ENCODE measurements at places on chromosomes 12 and 14.

DNA sequence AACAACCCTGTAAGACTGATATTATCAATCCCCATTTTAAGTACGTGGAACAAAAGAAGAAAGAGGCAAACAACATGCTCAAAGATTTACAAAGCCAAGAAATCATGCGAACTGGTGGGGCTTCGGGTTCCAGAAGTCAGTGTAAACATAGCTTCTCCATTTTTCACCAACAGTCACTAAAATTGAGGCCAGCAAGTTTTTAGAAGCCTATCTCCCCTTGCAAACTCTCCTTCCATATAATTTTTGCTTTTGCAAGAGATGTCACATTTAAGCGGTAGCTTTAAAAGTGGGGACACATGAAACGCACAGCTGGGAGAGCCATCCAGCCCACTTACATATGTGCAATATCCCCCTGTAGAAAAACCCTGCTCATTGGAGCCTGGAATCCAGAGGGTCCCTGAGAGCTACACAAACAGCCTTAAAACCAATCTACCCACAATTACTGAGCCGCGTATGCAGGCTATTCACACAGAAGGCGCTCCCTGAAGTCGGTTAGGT, 797 bp downstream of the SLC11A2 start:
- no peak for DNase-seq

GRCh38 chr12:2812290-2813213, at the start of gene ITFG2:
Gene ITFG2 (plus strand): TSS chr12:2812668. CDS start chr12:2812761, 93 bp downstream.
- peak; percentile 90 for DNase-seq

- DNase-seq = no peak
Observed at GRCh38 chr12:51635346-51635745, 44.3 kb downstream of the SCN8A start.

DNA sequence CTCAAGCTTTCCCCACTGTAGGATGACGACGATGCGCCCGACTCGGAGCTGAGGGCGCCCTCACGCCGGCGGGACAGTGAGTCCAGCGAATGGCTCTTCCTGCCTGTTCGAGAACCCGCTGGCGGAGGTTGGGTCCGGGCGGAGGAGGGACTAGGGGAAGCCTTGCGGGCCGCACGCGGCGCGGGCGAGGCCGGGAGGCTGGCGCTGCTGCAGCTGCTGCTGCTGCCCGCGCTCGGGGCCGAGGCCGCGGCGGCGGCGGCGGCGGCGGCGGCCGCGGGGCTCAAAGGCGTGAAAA, 1.9 kb downstream of the CCDC177 start:
- no peak for DNase-seq

GRCh38 chr14:71240866-71241520, 333.7 kb downstream of the PCNX1 start:
- no peak for DNase-seq

DNA sequence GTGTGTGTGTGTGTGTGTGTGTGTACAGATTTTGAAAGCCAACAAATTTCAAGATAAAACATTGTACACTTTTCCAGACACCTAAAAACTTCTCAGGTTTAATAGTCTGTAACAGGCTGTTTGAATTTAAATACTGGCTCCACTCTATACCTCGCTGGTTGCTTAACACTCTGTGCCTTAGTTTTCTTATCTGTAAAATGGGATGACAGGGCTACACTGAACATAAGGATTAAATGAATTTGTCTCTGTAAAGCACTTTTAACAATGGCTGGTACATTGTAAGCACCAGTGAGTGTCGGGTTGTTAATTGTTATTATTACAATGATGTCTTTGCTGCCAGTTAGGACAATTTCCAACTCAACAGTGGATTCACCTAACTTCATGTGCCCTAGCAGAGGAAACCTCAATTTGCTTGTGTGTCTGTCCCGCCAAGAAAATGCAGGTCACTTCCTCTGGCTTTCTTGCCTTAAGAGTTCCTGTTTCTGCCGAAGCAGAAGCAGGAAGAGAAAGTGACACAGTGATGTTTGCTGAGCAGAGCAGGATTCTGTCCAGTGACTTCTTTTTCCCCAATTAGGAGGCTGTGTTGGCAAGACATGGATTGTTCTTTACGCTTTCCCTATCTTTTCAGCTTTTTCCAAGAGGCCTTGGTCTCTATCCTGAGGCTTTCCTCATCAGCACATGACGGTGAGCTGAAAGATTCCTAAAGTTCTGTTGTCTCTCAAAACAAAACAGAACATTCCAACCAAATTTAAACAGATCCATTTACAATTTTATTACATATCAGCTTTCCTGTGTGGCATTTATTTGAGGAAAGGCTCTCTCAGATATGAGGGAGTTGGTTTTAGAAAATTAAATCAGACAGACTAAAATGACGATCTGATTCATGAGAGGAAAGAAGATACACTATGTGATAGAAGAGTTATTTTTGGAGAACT, 154.1 kb upstream of the ATP2B1 start:
- no peak for DNase-seq

DNA sequence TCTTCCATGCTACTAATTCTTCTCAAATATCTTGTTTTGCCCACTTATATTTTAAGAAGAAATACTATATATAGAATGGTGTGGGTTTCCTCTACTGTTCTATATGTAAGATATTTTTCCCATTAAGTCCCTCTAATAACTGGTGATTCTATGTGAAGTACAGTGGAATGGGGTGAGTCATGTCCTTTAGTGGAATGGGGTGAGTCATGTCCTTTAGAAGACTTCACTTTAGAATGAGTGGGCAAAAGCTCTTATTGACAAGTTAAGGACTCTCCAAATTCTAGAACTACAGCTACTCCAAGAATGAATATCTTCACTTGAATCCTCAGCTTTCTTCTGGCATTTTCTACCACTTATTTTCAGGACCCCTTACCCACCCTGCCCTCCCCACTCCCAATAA, 349.9 kb downstream of the ETNK1 start:
- DNase-seq = no peak

GRCh38 chr14:50060871-50061663, 55.3 kb downstream of the VCPKMT start:
- no peak for DNase-seq

- no peak for DNase-seq
Observed at GRCh38 chr14:53857625-53858344, 98.8 kb downstream of the BMP4 start.

DNA sequence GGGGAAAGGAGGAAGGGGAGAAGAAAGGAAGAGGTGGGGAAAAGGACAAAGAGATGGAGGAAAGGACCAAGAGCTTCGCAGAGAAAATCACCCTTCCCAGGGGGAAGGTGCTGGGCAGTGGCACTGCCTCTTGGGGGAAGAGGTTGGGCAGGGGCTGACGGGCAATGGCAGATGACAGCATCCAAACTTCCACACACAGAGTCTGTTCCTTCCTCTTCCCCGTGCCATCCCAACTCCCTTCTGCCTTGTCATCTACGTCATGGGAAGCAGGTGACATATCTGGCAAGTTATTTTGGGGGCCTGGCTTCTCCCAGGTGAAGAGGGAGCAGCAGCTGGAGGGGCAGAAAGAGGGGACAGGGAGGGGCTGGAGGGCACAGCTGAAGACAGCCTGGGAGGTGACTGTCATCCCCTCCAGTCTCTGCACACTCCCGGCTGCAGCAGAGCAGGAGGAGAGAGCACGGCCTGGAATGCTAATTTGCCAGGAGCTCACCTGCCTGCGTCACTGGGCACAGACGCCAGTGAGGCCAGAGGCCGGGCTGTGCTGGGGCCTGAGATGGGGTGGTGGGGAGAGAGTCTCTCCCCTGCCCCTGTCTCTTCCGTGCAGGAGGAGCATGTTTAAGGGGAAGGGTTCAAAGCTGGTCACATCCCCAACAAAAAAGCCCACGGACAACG, 43.9 kb upstream of the IQSEC3 start:
- no peak for DNase-seq

DNA sequence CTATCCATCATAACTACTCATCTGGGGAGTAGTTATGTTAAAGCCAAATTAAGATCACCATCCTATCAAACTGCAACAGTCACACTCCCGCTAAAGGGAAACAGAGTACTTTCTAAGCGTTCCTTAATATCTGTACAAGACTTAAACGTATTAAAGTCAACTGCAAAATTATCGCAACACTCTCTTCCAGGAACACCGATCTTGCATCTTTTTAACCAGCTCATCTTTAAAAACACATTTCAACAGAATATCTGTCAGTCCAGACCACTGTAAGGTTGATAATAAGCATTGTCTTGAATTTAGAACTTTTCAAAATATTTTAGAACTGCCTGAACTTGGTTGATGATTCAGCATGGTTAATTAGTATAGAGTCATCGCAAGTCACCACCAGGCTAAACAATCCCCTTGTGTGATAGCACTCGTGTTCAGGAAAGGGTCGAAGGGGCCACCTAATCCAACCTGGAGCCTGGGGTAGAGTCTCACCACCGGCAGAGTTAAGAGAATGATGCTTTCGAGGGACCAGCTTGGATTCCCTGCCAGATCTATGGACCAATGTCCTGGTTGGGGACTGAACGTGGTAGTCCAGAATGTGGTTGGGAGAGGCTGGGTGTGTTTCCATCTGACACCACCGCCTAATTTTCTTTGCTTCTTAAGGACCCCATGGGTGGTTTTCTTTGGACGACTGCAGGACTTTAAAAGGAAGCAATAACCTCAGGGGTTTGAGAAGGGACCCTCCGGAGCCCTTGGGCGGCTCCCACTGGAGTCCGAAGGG, 890 bp downstream of the SPTLC2 start:
- DNase-seq = no peak

DNA sequence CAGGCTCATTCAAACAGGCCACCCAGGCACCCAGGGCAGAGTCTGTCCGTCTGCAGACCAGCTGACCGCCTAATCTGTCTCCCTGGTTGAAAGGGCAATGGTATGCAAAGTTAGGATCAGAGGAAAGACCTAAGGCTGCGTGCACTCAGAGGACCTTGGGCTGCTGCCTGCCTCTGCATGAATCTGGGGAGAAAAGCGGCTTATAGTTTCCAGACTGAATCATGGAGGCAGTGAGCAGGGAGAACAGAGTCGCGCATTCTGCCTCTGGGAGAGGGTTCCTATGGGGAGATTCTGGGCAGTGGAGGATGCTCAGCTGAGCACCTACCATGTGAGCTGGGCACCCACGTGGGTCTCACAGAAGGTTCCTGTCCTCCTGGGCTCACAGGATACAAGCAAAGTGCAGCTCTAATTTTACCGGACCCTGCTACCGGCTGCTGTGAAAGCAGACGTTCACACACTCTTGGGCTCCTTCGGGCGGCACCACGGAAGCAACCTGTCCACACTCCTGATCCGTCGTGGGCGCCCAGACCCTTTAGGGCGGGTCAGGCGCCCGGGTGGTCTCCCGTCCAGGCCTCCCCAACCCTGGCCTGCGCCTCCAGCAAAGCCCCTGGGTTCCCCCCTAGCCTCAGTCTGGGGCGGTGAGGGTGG, 772 bp downstream of the SCARB1 start:
- no peak for DNase-seq

- DNase-seq = no peak
Observed at GRCh38 chr12:114193474-114193873, 212.5 kb downstream of the TBX5 start.

DNA sequence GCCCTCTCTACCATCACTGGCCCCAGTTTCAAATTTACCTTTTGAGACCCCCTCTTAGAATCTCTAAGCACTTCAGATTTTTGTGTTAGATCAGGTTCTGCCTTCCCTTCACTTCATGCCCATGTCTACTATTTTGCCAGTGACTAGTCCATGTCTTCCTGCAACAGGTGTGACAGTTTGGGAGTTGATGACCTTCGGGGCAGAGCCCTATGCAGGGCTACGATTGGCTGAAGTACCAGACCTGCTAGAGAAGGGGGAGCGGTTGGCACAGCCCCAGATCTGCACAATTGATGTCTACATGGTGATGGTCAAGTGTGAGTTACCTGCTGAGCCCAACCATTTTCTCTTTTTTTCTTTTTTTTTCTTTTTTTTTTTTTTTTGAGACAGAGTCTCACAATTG, 5.8 kb upstream of the PA2G4 start:
- no peak for DNase-seq

- DNase-seq = no peak
Observed at GRCh38 chr12:99386907-99387306, 260.6 kb upstream of the GARIN6 start.
